ENCODE measurements at places on chromosomes 2 and 18.

DNA sequence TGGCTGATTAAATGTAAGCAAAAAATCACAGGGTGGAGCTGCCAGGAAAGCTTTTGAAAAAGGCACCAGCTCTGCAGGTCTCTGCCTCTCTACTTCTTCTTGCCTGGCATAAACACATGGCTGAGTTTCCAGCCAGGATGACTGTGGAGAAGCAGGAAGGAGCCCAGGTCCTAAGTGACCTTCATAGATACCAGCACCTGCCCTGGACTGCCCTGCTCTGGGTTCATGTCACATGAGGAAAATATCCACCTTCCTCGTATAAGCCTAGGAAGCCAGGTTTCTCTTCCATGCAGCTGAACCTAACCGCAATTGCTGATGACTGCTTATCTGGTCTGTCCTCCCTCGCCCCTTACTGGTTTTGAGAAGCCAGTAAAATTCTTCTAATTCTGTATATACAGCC is 47.8 kb upstream of the CREB1 start:
- DNase-seq, result no peak

DNA sequence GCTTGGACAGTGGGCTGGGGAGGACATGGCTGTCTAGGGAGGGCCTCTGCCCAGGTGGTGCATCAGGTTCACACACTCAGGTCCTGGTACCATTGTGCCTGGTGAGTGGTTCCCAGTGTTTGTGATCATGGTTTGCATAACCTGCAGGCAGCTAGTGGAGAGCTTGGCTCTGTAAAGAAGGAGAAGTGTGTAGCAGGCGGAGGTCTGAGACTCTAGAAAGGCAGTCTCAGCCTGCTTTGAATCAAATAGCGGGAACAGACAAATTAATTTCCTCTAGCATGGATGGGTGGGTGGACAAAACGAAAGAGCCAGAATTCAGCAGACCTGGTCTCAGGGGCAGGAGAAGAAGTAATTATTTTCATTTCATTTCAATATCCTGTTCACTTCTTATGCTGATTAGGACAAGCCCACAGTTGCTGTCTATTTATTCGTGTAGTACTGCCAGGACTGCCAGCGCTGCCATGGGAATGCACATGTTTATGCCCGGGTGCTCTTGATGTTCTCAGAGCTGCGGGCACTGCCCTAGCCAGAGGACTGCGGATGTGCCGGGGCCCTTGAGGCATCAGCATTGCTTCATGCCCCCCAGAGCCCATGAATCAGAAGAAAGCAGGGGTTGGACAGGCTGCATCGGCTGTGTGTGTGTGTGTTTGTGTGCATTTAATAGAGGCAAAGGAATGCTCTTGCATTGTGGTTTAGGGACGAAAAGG is 45.4 kb upstream of the DLX2 start:
- DNase-seq, result no peak

- DNase-seq, result no peak
These were observed 138.9 kb upstream of the HDAC4 start for GRCh38 chr2:239539776-239540100.

DNA sequence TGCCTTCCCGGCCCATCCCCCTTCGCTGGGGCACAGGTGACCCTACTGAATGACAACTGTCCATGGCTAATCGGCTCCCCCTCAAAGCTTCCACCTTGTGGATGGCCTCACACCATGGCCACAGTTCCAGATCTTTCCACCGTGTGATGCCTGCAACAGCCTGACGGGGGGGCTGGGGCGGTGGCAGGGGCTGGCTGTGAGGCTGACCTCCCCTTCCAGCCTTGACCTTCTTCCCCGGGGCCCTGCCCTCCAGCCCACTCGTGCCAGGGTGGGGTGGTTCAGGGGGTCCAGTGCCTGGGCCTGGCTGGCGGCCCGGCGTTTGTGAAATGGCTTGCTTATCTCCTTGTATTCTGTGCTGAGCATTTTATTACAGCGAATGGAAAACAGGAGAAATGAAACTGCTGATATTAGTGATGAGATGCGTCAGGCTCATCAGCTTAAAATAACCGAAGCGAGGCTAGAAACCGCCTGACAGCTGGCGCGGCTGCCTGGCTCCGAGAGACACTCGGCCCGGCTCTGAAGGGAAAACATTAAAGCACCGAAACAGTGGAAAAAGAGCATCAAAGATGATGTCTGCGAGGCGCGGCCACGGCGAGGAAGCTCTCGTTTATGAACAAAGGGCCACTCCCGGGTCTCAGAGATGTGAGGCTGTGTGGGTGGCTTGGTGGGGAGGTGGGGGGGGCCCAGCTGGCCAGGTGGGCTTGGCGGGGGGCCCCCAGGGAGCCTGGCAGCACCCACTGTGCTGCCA is 916 bp upstream of the PDCD1 start:
- no peak for DNase-seq

DNA sequence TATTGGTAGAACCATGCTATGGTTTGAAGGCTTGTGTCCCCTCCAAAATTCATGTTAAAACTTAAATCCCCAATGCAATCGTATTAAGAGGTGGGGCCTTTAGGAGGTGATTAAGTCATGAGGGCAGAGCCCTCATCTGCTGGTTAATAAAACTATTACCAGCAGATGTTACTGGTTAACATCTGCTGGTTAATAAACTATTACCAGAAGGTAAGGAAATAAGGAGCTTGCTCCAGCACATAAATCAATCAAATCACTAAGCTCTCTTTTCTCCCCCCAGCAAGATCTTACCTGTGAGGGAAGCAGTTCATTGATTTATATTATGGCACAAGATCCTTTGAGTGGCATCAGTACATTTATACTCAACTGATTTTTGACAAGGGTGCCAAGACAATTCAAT is 96.9 kb downstream of the AAK1 start:
- no peak for DNase-seq

GRCh38 chr2:119429225-119429981 is 2.3 kb upstream of the TMEM37 start:
- no peak for DNase-seq

- no peak for DNase-seq
These were observed 83.7 kb downstream of the DSEL start for GRCh38 chr18:67432806-67433205.

GRCh38 chr2:15939854-15940660 is at the start of gene MYCN:
MYCN (plus strand) TSS chr2:15940550; CDS start chr2:15942065, 1,515 bp downstream.
- no peak for DNase-seq

GRCh38 chr2:210399440-210400041 is 77.0 kb downstream of the LANCL1 start:
- no peak for DNase-seq

- no peak for DNase-seq
These were observed 402.9 kb upstream of the SLC14A2 start for GRCh38 chr18:45212181-45213039.

GRCh38 chr2:17935242-17935885 is 56.9 kb downstream of the KCNS3 start:
- no peak for DNase-seq

GRCh38 chr2:42053791-42054701 is 6.2 kb downstream of the PKDCC start:
- no peak for DNase-seq

DNA sequence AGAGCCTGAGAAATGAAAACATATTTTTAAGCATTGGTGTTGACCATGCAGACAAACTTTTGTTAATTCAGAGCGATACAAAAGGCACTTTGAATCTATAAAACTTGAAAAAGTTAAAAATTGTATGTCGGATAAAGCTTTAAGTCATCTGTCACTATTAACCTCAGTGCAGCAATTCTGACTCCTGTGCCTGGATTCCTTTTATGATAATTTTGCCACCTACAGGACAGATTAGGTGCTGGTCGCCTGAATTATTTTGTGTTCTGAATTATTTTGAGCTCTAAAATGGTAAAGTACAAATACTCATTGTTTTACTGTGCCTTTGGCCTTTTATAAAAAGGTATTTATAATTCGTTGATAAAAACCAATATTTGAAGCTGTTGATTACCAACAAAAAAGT is 19.4 kb upstream of the RNF138 start:
- no peak for DNase-seq

- DNase-seq, result no peak
These were observed 64.0 kb upstream of the ZSWIM2 start for GRCh38 chr2:186912979-186913378.

- no peak for DNase-seq
These were observed 71.3 kb upstream of the FN1 start for GRCh38 chr2:215507136-215507535.

DNA sequence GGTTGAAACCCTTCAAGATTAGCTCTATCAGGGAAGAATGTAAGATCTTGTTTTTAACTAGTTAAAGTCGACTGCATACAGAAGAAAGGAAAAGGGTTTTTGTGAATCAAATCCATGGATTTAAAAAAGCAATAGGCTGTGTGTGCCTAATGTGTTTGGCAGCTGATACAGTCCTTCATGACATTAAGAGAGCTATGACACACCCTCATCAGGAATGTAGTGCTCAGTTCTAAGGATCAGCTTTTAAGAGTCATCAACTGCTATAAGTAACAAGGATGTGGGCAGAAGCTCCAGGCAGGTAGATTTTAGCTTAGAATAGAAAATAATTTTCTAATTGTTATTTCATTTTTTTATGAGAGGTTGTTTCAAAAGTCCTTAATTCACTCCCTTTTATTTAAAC is 52.9 kb downstream of the PPP1R1C start:
- no peak for DNase-seq

DNA sequence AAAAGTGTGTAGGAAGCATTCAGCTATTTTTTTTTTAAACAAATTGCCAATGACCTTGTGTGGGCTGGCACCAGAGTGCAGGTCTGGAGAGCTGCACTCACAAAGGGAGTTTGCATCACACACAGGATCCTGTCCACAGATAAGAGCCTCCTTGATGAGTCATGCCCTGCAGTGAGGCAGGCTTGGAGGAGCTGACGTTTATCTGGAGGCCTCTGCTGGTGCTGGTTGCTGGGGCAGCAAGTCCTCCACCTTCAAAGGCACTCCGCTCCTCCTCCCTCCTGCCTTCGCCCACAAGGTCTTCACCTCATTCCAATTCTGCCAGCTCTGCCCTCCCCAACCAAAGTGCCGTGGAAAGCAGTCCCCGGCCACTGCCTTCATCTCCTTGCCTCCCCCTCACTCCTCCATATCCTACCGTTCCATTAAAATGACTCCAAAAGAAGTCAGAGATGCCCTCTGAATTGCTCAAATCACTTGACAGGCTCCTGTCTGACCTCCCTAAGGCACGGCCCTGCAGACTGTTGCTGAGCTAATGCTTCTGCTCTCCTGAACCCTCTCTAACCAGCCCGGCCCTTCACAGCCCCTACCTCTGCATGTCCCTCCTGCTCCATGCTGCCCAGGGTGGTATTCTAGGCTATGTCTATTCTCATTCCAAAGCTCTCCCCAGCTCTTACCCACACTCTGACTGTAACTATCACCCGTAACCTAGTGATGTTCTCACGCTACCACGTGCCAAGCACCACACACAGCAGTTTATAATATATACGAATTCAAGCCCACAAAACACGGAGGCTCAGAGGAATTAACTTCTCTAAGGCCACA is 30.9 kb downstream of the LONRF2 start:
- DNase-seq, result no peak

GRCh38 chr2:34161549-34161948 is 562.5 kb upstream of the FAM98A start:
- DNase-seq, result no peak

DNA sequence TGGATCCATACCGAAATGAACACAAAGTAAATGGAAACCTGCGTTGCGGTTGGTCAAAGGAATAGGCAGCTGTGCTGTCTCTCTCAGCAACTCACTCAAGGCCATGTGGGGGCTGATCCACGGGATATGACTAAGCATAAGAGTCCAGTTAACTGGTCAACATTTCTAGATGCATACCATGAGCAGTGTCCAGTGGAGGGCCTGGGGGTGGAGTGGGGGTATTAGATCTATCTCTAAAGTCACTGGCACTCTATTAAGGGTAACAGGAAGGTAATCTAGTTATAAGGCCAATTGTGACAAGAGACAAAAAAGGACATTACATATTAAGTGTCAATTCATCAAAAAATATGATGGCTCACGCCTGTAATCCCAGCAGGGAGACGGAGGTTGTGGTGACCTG is 136.8 kb downstream of the TTC32 start:
- no peak for DNase-seq

DNA sequence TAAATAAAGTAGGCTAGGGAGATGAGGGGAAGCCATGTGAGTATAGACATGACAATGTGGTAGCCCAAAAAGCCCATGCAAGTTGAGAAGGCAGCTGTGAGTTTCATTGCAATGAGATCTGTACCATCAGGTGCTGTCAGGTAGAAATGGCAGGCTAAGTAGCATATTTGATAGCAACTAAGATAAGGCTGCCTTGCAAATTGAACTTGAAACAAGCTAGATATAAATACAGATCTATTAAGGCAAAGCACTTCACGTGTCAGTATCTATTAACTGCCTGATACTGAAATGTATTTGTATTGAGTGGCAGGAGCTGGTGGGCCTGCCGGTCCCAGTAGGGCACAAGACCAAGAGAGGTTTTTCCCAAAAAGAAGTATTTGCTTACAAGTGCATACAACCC is 419.9 kb downstream of the TDRD15 start:
- no peak for DNase-seq

GRCh38 chr2:136112317-136113208 is 5.4 kb downstream of the CXCR4 start:
- no peak for DNase-seq

DNA sequence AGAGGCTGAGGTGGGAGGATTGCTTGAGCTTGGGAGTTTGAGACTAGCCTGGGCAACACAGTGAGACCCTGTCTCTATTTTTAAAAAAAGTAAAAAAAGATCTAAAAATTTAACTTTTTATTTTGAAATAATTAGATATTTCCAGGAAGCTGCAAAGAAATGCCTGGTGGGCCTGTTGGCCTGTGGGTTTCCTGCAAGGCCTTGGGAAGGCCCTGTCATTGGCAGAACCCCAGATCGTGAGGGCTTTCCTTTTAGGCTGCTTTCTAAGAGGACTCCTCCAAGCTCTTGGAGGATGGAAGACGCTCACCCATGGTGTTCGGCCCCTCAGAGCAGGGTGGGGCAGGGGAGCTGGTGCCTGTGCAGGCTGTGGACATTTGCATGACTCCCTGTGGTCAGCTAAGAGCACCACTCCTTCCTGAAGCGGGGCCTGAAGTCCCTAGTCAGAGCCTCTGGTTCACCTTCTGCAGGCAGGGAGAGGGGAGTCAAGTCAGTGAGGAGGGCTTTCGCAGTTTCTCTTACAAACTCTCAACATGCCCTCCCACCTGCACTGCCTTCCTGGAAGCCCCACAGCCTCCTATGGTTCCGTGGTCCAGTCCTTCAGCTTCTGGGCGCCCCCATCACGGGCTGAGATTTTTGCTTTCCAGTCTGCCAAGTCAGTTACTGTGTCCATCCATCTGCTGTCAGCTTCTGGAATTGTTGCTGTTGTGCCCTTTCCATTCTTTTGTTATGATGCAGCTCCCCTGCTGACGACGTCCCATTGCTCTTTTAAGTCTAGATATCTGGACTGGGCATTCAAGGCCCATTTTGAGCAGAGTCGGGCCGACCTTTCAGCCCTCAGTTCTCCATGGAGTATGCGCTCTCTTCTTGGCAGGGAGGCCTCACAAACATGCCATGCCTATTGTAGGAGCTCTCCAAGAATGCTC is 6.6 kb downstream of the PROC start:
- no peak for DNase-seq

DNA sequence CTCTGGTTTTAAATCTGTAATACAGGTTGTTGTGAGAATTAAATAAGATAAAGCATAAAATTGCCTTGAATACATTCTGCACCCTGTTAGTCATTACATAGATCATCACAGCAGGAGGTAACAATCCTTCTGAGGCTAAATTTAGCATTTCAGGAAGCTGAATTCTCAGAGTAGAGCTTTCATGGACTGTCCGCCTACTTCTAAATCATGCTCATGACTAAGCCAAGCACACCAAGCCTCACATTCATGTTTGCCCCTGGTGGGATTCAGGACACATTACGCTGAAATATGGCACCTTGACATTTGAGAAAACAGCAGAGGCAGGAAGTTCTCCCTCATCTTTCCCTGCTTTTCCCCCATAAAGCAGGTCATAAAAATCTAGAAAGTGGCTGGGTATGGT is 16.6 kb upstream of the PIK3C3 start:
- no peak for DNase-seq

Measured in activated gamma-delta T cell (primary cell).